B cell (primary cell): ENCODE measurements at places on chromosomes 1 and 21.

DNA sequence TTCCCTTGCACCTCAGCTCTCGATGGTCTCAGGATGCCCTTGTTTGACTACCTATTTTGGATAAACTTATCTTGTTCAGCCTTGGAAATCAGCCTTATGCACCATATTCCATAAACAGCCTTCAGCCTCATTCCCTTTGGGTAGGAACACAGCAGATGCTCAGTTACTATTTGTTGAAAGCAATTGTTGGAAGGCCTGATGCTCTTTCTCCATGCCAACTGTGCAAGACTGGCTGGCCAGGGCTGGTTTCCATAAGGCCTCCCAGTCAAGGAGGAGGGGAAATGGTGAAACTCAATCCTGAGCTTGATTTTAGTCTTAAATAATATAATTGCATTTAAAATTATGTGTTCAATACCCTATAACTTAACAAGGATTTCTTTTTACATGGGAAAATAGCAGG, 121.1 kb upstream of the DEPDC1 start:
- no peak for DNase-seq

GRCh38 chr1:175338387-175339135, 146.0 kb upstream of the KIAA0040 start:
- peak; percentile 66 for DNase-seq

DNA sequence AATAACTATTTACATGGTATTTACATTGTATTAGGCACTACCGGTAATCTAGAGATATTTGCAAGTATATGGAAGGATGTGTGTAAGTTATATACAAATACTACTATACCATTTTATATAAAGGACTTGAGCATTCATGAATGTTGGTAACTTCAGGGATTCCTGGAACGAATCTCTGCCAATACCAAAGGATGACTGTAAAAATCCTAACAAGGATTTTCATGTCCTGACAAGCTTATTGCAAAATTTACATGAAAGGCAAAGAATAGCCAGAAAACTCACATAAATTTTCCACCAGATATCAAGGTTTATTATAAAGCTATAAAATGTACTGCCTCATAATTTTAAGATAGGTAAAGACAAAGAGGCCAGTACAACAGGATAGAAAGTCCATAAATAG, 325.2 kb upstream of the NRIP1 start:
- no peak for DNase-seq

- DNase-seq: no peak
Observed at GRCh38 chr1:221722254-221723017, 19.5 kb downstream of the DUSP10 start.

DNA sequence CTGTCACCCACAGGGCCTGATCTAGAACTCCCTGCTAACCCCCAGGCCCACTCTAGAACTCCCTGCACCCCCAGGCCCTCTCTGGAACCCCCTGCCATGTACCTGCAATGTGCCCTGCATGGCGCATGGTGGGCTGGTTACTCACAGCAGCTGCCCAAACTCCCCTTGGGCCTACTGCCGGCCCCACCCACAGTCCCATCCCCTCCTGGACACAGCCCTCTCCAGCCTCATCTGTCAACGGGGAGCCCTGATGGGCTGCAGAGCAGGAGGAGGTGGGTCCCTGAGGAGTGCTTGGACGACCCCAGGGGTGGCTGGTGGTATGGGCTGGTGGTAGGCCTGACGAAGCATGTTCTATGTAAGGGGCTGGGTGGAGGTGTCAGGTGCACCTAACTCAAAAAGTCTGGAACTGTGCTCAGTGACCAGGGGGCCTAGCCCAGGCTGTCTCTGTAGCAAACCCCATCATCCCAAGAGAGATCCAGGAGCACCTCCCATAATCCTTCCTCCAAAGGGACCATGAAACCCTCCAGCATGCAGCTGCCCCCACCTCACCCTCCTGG, 19.0 kb upstream of the PRSS38 start:
- DNase-seq: no peak

GRCh38 chr1:192108161-192108560, 50.1 kb upstream of the RGS18 start:
- no peak for DNase-seq
